ENCODE measurements at places on chromosomes 2 and 18.
A peak's percentile ranks its signal among the peaks of the same experiment; 100 is the strongest.

GRCh38 chr18:63284827-63285733 is 34.5 kb downstream of the BCL2 start:
- DNase-seq = no peak

GRCh38 chr18:13409997-13410396 is 191.4 kb downstream of the LDLRAD4 start:
- DNase-seq = no peak

GRCh38 chr18:80009661-80010550 is 21.5 kb upstream of the TXNL4A start:
- DNase-seq = no peak

GRCh38 chr2:192971981-192972380 is 777.2 kb upstream of the TMEFF2 start:
- no peak for DNase-seq

DNA sequence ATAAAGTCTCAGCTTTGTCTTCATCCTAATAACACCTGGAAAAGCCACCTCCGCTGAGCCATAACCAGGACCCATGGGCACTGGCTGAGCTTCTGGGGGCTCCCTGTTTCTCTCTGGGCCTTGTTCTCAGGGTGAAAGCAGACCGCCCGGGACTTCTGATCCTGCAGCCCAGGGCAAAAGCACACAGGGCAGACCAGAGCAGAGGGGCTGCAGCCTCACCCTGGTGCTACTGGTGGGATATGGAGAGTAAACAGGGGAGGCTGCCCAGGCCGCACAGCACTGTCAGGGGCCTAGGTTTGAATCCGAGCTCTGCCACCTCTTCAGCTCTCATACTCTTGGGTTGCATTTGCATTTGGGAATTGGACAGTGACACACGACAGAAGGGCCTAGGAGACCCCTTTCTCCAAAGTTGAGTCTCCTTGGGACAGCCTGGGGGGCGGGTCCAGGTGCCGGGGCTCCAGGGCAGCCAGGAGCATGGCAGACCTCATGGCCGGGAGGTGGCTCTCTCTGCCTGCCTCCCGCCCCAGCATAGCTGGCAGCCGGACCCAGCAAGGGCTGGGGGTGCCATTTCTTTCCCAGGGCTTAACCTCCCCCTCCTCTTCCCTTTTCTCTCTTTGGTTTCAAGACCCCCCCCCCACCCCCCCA is 164.9 kb downstream of the INHBB start:
- no peak for DNase-seq

DNA sequence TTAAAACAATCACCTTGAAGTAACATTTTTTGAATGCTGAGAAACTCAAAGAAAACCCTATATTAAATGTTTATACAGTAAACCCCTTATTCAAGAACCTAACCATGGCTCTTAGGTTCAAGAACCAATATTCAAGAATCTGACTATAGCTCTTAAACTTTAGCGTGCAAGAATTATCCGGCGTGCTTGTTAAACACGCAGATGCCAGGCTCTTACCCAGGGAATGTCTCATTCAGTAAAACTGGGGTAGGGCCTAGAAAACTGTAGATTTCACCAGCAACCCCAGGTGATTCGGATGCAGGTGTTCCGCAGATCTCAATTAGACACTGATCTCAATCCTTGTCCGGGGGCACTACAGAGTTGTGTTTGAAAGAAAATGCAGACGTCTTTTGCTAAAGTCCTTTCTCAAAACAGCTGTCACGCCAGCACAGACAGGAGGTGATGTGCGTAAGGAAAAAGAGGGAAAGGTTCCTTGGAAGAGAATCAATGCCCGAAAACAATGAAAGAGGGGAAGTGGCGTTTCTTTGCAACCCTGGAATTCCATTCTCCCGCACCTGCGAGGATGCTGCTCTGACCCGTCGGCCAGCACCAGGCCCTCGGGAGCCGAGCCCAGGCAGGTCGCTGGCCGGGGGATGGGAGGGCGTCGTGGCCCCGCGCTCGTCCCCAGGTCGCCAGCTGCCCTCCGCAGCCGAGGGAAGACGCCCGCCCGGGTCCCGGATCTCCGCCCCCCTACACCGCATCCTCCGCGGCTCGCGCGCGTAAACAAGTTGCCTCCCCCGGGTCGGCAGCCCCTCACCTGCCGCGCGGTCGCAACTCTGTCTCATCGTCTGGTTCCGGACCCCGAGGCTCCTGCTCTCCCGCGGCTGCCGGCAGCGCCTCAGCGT is 851 bp downstream of the EIF2AK3 start:
- peak; percentile 41 for DNase-seq

GRCh38 chr2:162457490-162457889 is 113.6 kb downstream of the GCA start:
- no peak for DNase-seq

- no peak for DNase-seq
Observed at GRCh38 chr18:25957017-25957416, 133.4 kb downstream of the SS18 start.

- DNase-seq = no peak
Observed at GRCh38 chr2:216245391-216245975, 126.8 kb downstream of the MARCHF4 start.

- DNase-seq = no peak
Observed at GRCh38 chr18:58714259-58714658, 43.0 kb downstream of the MALT1 start.

DNA sequence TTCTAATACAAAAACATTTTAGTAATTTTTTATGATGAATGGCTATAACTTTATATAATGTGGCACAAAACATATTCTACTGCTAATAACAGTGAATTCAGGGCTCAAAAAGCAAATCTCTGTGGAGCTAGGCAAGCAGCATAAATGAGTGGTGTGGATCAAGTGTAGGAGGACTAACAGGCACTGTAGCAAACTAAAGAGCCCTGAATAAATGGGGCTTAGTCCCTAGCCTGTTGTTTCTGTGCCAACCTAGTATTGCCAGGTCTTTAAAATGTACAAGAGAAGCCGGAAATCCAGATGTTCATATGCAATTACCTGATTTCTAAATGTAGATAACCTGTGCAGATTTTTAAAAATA is 18.5 kb downstream of the REL start:
- no peak for DNase-seq

- DNase-seq = no peak
Observed at GRCh38 chr2:170571612-170572011, 143.5 kb upstream of the SP5 start.

DNA sequence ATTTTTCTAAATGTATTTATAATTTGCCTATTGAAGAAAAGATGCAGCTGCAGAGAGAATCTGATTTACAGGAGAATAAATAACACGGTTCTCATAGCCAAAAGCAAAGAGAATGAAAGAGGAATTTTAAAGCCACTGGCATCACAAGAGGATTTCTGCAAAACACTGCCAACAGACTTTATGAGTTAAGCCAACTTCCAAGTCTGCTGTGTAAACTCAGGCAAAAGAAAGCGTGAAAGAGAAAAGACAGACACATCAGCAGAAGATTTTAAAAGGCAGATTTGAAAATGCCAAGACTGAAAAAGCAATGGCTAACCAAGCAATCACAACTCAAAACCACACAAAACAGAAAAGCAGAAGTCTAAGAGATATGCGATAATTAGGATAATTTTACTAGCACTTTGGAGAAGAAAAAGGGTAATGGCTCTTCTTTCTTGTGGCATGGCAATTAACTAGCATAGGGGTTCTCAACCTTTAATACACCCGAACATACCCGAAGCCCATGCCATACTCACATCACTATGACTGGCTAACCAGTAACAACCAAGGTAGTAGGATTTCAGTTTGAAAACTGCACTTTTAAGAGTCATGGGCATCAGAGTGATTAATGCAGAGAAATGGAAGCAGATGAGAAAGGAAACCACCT is 4.9 kb downstream of the DARS1 start:
- DNase-seq = no peak

DNA sequence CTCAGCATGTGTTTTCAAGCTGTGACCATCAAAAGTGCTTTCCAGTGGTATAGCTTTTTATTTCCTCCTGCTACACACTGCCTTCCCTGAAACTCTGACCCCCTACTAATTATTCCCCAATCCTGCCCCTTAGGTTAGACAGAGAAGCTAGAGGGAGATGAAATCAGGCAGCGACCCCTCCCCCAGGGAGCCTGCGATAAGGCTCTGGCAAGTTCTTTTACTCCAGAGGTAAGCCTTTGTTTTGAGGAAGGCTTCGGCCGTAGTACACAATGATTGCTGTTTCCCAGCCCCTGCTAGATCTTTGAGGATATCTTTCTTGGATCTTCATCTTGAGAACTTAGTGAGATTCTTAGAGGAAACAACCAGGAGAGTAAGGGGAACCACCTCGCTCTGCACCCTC is 33.5 kb upstream of the NOL4 start:
- DNase-seq = no peak

GRCh38 chr18:36135264-36135663 is 5.6 kb downstream of the ELP2 start:
- DNase-seq = no peak

All from activated CD4-positive, alpha-beta T cell treated with anti-CD3 and anti-CD28 coated beads, Interleukin-2, amount 50 U/mL, for 48 hours (primary cell).